ENCODE measurements at places on chromosomes 11 and 22.

DNA sequence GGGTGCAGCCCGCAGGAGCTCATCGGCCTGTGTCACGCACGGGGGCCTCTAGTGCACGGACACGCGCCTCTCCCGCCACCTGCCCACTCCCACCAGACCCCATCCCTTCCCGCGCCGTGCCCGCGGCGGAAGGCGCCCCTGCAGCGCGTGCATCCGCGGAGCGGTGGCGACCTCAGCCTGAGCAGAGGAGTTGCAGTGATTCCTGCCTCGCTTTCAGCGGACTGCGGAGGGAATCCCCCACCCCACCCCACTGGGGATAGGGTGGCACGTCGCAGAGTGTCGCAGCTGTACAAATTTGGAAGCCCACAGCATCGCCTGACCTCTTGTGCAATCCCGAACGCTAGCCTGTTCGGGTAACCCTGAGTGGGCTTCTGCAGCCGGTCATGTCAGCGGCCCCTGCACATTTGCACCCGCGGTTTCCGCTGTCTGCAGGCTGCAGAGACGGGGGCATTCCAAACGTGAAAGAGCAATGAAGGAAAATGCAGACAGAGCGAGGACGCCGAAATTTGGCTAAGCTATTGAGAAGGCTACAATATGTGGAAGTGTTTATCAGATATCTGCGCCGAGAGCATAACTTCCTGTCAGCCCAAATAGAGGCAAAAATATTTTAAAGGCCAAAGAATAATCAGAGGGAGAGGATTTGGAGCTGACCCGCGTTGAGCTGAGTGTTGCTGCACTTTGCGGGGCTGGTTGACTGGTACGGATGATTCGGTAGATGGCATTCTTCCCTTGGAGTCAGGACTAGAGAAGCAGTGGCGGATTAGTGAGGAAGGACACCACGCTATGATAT, 617 bp upstream of the ARHGAP20 start:
- peak; percentile 9 for DNase-seq

DNA sequence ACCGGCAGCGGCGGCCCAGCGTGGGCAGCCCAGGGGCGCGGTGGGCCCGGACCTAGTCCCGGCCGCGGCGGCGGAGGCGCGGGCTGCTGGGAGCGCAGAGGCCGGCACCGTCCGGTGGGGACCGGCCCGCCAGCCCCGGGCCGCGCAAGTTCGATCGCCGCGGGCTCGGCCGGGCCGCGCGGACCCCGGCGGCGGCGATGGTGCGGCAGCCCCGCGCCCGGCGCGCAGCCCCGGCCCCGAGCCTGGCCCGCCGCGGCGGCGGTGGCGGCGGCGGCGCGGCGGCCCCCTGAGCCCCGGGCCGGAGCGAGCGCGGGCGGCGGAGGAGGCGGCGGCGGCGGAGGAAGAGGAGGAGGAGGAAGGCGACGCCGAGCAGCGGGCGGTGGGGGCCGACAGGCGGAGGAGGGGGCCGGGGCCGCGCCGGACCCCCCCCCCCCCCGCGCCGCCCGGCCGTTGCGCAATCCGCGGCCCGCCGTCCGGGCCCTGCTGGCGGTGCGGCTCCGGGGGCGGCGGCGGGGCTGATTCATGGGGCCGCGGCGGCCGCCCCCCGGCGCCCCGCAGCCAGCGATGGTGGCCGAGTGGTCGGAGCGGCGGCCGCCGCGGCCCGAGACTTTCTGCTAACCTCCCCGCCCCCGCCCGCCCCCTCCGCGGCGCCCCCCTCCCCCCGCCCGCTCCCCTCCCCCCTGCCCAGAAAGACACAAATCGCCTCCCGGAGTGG, 1251.9 kb downstream of the BRD1 start:
- no peak for DNase-seq

DNA sequence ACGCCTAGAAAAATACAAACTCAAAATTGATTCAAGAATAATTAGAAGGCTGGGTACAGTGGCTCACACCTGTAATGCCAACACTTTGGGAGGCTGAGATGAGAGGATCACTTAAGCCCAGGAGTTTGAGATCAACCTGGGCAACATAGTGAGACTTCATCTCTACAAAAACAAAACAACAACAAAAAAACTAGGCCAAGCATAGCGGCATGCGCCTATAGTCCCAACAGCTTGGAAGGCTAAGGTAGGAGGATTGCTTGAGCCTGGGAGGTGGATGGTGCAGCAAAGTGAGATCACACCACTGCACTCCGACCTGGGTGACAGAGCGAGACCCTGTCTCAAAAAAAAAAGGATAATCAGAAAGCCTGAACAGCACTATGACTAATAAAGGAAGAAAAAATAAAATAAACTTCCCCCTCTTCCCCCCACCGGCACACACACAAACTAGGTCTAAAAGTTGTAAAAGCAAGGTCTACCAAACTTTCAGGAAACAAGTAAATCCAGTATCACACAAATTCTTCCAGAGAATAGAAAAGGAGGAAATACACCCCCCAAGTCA, 35.8 kb downstream of the RRAS2 start:
- DNase-seq, result no peak

DNA sequence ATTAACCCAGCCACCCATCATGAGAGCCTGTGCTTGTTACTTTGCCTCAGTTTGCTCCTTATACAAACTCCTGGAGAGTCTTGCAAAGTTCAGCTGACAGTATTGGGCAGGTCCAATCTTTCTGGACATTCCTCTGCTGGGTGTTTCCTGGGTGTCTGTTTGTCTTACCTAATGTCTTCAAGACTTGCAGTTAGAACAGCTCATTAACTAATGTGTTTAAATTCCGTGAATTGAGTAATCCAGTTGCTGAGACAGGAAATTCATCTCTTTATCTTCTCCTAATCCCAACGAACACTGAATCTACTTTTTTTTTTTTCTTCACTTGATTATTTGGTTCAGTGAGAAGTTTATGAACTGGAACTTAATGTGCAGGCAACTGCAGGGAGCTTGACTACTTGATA, 20.6 kb downstream of the BCO2 start:
- no peak for DNase-seq

DNA sequence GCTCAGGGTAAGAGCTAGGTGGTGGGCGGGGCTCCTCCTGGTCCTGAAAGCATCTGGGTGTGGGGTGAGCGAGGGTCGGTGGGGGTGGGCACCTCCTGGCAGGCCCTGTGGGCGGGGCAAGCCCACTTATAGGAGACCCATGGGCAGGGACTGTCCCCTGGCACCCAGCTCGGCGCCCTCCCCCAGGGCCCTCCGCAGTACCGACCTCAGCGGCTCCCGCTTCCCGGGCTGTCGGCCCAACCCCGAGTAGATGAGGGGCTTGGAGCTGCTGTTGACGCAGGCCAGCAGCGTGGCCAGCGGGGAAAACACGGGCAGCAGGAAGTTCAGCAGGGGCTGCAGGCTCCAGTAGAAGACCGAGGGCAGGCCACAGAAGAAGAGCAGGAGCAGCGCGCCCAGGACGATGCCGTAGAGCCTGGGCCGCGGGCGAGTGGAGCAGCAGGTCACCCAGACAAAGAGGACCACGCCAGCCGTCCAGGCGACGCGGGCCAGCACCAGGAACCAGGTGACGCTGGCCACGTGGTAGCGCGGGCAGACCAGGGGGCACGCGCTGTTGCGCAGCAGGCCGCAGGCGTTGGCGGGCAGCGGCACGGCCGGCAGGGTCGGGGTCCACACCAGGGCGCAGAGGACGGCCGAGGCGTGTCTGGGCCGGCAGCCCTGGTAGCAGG, 663 bp downstream of the MRGPRG start:
- no peak for DNase-seq

DNA sequence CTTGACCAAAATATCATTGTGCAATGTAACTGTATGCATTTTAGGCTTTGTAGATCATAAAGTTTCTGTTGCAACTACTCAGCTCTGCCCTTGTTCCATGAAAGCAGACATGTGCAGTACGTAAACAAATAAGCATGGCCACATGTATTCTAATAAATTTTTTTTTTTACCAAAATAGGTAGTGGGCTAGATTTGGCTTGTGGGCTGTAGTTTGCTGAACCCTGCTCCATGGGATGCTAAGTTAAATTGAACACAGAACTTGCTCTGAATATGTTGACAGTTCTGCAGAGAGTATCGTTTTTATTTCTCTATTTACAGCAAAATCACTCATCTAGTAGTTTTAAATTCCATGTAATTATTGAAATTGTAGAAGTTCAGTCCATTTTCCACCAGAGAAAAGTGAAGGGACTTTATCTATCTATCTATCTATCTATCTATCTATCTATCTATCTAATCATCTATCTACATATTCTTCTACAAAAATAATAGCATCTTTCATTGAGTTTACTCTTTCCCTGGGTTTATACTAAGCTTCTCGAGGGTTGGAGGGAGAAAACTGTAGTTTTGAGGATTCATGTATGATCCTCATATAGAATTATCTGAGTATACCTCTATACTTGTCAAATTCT, 9.5 kb upstream of the OOSP4A start:
- DNase-seq, result no peak

DNA sequence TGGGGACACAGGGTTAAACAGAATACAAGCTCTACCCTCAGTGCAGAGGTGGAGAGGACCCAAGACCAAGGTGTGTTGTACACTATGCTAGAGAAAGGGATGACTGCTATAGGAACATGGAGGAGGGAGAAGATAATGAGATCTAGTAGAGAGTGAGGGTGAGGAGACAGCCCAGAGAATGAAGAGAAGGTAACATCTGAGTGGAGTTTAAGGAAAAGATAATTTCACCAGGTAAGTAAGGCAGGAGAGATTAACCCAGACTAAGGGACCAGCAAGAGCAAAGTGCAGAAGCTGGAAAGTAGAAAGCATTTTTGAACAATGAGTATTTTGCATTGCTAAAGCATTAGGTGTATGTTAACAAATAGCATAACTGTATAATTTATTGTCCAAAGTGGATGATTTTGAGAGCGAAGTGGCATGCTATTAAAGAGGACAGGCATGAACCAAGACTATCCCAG, 128.8 kb downstream of the RASSF10 start:
- DNase-seq, result no peak

GRCh38 chr11:95417832-95418231, 186.8 kb upstream of the SESN3 start:
- DNase-seq, result no peak

- no peak for DNase-seq
These were observed 199.3 kb downstream of the KIF18A start for GRCh38 chr11:27908621-27909020.

GRCh38 chr11:47510209-47510608, 42.7 kb downstream of the CELF1 start:
- no peak for DNase-seq

- DNase-seq, result no peak
These were observed 71.9 kb upstream of the GRAMD1B start for GRCh38 chr11:123357990-123358827.

GRCh38 chr11:71068963-71069362, 183.4 kb downstream of the SHANK2 start:
- no peak for DNase-seq

- no peak for DNase-seq
These were observed 54.5 kb upstream of the FBXO3 start for GRCh38 chr11:33828604-33829429.

DNA sequence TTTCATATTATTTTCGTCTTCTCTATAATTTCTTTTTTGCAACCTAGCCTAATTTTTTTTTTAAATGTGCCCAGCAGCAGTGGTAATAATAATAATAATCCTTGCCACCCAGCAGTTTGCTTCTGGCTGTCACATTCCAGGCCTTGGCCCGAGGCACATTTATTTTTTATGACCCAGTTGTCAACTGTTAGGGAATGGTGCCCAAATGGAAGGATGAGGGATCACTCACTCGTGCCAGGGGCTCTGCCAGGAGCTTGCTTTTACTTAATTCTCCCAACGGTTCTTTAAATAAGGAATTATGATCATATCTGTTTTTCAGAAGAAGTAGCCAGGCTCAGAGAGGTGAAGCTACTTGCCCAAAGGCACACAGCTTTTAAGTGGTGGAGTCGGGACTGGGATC, 49.6 kb downstream of the MYO18B start:
- no peak for DNase-seq

GRCh38 chr11:123041185-123041584, 20.8 kb downstream of the HSPA8 start:
- DNase-seq, result no peak

DNA sequence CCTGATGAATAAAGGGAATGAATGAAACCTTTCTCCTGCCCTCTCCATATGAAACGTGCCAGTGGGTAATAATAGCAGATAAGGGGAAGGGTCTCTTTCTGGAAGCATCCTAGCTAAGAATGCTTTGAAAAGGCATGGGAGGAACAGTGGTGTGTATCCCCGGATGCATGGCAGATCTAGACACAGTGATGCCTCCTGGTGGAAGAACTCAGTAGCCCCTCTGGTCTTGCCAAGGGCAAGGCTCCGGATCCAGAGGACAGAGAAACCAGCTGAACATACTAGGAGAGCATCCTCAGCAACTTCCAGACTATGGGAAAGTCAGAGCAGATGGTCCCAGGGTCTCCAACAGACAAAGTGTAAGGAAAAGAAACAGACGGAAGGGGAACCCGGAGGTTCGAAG, 6.4 kb downstream of the BAIAP2L2 start:
- no peak for DNase-seq

DNA sequence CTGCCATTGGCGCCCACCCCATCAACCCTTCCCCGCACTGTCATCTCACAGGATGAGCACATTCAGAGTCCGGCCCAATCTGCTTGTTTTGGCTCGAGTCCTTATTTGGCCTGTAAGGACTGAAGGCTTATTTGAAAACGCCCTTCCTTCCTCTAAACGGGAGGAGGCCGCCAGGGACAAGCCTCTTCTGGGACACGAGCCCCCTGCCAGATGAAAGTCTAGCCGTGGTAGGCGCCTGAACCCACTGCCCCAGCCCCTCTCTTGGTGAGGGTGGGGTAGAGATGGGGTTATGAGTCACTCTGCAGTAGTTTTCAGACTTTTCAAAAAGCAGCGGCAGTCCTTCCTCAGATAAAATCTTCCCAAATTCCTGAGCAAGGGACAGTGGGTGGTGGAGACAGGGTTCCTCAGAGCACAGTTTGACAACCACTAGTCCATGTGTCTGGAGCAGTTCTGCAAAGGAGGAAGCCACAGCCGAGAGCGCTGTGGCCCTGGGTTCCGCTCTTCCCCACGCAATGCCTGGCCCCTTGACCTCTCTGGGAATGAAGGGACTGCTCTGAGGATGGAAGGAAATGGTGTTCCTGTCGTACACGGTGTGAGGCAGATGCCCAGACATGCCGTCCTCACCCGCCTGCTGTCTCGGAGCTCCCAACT, 57.0 kb downstream of the MYH9 start:
- no peak for DNase-seq

DNA sequence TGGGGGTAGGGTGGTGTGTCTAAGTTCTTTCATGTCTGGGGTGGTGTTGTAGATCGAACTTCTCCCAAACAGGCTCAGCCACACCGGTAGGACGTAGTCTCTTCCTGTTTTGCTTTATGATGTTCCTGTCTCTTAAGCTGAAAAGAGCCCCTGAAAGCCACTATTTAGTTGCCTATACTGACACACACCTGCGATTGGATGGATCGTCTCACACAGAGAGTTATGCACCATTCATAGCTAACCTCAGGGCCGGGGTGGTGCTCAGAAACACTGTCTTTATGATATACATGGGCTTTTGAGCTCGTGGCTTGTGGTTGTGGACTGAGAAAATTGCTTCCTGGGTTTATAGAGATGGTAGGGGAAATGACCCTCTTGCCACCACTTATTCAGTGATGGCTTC, 137.6 kb downstream of the TEAD1 start:
- DNase-seq, result no peak

- no peak for DNase-seq
These were observed 18.4 kb upstream of the SEC14L4 start for GRCh38 chr22:30523646-30524489.
